ENCODE measurements at places on chromosomes 3 and 15.
A peak's percentile ranks its signal among the peaks of the same experiment; 100 is the strongest.

GRCh38 chr15:75693501-75694240 lies 19.0 kb downstream of the CSPG4 start:
- H3K4me3 ChIP-seq: no peak overlapping the region
- H3K27ac ChIP-seq: no peak overlapping the region
- DNase-seq: no peak
- peaks cover 19% of the 10 kb centered on the region for H3K4me1 ChIP-seq
- no peaks in the 10 kb centered on the region for H3K36me3 ChIP-seq
- H3K27me3 ChIP-seq: peaks cover 12% of the 10 kb centered on the region

DNA sequence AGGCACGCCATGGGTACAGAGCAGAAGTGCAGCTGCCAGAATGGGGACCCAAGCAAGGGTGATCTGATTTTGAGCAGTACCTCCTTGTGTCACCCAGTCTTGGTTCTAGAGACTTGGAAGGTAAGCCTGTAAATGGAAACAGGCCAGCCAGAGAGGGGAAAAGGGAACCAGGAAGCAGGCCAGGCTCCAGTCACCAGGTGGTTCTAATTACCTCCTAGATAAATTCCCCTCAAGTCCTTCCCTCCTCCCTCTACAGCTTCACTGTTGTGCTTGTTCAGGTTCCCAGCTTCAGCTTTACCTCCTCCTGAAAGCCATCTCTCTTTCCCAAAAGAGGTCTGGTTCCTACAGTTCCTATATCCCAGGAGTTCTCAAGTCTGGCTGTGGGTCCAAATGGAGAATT lies 58.8 kb upstream of the SLC7A14 start:
- no peaks in the 10 kb centered on the region for H3K27me3 ChIP-seq
- no peak overlapping the region for H3K27ac ChIP-seq
- peaks cover 4% of the 10 kb centered on the region for H3K4me1 ChIP-seq
- H3K36me3 ChIP-seq: no peaks in the 10 kb centered on the region
- H3K4me3 ChIP-seq: no peak overlapping the region

DNA sequence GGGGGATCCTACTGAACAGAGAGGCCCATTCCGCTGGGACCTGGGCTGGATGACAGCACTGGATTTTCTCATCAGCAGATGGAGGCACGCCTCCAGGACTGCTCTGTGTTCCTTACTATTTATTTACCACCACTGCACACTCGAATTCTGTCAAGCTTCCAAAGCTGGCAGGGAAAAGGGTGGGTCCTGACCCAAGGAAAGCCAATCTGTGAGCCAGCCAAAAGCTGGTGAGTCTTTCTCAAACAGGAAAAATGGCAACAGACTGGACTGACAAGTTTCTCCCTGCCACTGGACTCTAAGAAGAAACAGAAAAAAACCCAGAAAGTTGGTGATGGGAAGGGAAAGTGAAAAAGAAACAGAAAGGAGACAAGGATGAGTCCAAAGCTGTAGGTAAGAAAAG lies 37.8 kb downstream of the CD47 start:
- no peaks in the 10 kb centered on the region for H3K36me3 ChIP-seq
- no peaks in the 10 kb centered on the region for H3K27me3 ChIP-seq
- no peak overlapping the region for H3K4me3 ChIP-seq
- DNase-seq: no peak
- no peaks in the 10 kb centered on the region for H3K4me1 ChIP-seq
- H3K27ac ChIP-seq: no peak overlapping the region

- H3K4me3 ChIP-seq: no peak overlapping the region
- no peaks in the 10 kb centered on the region for H3K4me1 ChIP-seq
- no peak overlapping the region for H3K27ac ChIP-seq
- no peaks in the 10 kb centered on the region for H3K27me3 ChIP-seq
Measured at GRCh38 chr3:140850210-140850955, 91.3 kb upstream of the SLC25A36 start.

GRCh38 chr15:85615930-85616329 lies 178.8 kb downstream of the KLHL25 start:
- DNase-seq: no peak
- H3K4me1 ChIP-seq: peaks cover 32% of the 10 kb centered on the region
- no peak overlapping the region for H3K27ac ChIP-seq
- H3K36me3 ChIP-seq: no peaks in the 10 kb centered on the region
- no peak overlapping the region for H3K4me3 ChIP-seq
- no peaks in the 10 kb centered on the region for H3K27me3 ChIP-seq

DNA sequence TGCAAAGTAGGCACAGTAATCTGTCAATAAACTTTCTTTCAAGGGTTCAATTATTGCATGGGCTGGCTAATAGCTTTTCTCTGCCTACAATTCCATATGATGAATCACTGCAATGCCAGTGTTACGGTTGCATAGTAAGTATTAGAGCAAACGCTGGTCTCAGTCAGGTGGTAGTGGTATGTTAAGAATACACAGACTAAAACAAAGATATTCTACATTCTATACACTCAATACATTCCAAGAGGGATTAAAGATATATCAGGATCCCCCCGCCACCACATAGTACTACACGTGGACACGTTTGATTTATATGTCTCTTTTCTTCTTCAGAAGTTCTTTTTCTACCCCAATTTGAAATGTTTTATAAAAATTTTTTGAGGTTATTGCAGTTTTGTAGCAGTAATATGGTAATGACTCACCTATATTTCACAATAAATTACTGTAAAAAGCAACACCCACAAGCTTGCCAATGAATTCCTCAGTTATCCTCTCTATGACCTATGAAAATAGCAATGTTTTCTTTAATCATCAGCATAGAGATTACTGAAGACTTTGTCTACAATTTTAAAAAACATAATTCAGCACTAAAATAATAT lies 68.2 kb downstream of the CD200R1L start:
- H3K4me3 ChIP-seq: no peak overlapping the region
- no peaks in the 10 kb centered on the region for H3K27me3 ChIP-seq
- no peaks in the 10 kb centered on the region for H3K36me3 ChIP-seq
- H3K27ac ChIP-seq: no peak overlapping the region
- no peaks in the 10 kb centered on the region for H3K4me1 ChIP-seq
- DNase-seq: no peak

- DNase-seq: peak; percentile 5
- H3K4me3 ChIP-seq: peak overlapping the region; percentile 91
Measured at GRCh38 chr3:128123156-128123537, 465 bp downstream of the RUVBL1 start.

DNA sequence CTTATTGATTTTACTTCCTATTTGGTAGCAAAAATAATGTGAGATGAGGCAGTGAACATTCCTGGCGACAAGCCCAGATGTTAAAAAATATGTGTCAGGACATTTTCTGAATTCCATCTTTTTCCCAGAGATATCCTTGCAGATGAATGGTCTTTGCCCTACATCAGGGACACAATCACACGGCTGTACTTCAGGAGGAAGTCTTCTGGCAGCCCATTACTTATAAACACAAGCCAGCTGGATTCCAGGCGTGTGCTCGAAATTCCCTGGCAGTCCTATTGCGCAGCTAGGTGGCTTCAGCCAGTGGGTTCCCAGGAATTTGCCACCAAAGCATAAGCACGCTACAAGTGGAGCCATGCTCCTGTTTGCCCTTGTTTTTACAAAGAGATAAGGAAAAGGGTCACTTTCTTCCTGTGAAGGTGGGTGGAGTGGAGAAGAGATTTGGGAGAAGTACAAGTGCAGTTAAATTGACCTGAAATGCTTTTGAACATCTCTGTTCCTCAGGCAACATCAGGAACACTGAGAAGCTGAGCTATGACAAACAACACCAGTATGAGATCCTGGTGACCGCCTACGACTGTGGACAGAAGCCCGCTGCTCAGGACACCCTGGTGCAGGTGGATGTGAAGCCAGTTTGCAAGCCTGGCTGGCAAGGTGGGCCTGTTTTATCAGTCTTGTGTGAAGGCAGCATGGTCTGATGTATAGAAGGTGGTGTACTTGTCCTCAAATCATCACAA lies 257.1 kb upstream of the TRIM42 start:
- DNase-seq: no peak
- peaks cover 17% of the 10 kb centered on the region for H3K4me1 ChIP-seq
- H3K4me3 ChIP-seq: no peak overlapping the region
- H3K36me3 ChIP-seq: no peaks in the 10 kb centered on the region

DNA sequence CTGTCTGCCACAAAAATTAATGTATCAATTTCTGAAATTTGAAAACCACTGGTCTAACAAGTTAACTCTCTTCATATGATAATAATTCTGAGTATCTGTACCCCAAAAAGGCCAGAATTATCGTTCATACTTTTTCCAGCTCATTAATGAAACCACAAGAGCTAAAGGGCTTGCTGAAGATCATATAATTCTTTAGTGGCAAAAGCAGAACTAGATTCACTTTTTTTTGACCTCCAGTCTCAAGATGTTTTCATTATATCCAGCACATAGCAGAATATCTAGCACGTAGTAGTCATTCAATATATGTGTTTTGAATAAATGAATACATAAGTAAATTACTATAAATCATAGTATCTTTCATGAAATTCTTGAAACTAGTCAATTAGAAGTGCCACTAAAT lies 246.7 kb upstream of the KCNH8 start:
- DNase-seq: no peak
- H3K4me1 ChIP-seq: peaks cover 1% of the 10 kb centered on the region
- no peak overlapping the region for H3K27ac ChIP-seq
- no peak overlapping the region for H3K4me3 ChIP-seq
- no peaks in the 10 kb centered on the region for H3K27me3 ChIP-seq

DNA sequence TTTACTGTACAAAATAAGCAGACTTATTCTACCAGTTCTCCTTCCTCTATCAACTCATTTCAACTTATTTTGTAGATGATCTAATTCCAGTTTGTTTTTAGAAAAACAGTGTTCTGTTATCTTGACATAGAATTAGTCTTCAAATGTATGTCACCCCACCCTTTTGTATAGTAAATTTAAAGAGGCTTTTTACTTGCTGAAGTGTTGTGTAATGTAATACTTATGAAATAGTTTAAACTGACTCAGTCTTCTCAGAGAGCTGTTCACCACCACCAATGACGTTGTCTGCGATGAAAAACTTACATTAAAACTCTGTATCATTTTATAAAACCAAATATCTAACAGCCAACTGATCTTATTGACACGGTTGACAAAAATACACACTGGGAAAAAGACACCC lies 82.9 kb downstream of the RAP2B start:
- H3K4me3 ChIP-seq: no peak overlapping the region
- H3K27me3 ChIP-seq: no peaks in the 10 kb centered on the region
- DNase-seq: no peak
- H3K4me1 ChIP-seq: no peaks in the 10 kb centered on the region

GRCh38 chr15:56715220-56715619 lies 18.1 kb downstream of the ZNF280D start:
- no peak overlapping the region for H3K27ac ChIP-seq
- no peaks in the 10 kb centered on the region for H3K4me1 ChIP-seq
- no peaks in the 10 kb centered on the region for H3K36me3 ChIP-seq
- no peaks in the 10 kb centered on the region for H3K27me3 ChIP-seq

GRCh38 chr15:49530092-49530491 lies 90.5 kb downstream of the FAM227B start:
- DNase-seq: no peak
- H3K36me3 ChIP-seq: no peaks in the 10 kb centered on the region
- no peaks in the 10 kb centered on the region for H3K27me3 ChIP-seq
- no peak overlapping the region for H3K4me3 ChIP-seq

- H3K4me3 ChIP-seq: peak within 1 kb of the TSS; percentile 84
- H3K27ac ChIP-seq: peak within 1 kb of the TSS; percentile 69
- no peak for DNase-seq
Measured at GRCh38 chr3:72446218-72447058, 401.8 kb downstream of the SHQ1 start.

- H3K36me3 ChIP-seq: peaks cover 8% of the 10 kb centered on the region
- H3K27ac ChIP-seq: no peak overlapping the region
- no peaks in the 10 kb centered on the region for H3K27me3 ChIP-seq
- H3K4me3 ChIP-seq: peak overlapping the region; percentile 84
- peaks cover 3% of the 10 kb centered on the region for H3K4me1 ChIP-seq
Measured at GRCh38 chr3:40308725-40309417, 636 bp upstream of the EIF1B start.

- no peak for DNase-seq
- no peak overlapping the region for H3K27ac ChIP-seq
- H3K27me3 ChIP-seq: no peaks in the 10 kb centered on the region
- H3K4me1 ChIP-seq: peaks cover 19% of the 10 kb centered on the region
- H3K36me3 ChIP-seq: no peaks in the 10 kb centered on the region
Measured at GRCh38 chr15:66096688-66097058, 156.9 kb downstream of the MEGF11 start.

DNA sequence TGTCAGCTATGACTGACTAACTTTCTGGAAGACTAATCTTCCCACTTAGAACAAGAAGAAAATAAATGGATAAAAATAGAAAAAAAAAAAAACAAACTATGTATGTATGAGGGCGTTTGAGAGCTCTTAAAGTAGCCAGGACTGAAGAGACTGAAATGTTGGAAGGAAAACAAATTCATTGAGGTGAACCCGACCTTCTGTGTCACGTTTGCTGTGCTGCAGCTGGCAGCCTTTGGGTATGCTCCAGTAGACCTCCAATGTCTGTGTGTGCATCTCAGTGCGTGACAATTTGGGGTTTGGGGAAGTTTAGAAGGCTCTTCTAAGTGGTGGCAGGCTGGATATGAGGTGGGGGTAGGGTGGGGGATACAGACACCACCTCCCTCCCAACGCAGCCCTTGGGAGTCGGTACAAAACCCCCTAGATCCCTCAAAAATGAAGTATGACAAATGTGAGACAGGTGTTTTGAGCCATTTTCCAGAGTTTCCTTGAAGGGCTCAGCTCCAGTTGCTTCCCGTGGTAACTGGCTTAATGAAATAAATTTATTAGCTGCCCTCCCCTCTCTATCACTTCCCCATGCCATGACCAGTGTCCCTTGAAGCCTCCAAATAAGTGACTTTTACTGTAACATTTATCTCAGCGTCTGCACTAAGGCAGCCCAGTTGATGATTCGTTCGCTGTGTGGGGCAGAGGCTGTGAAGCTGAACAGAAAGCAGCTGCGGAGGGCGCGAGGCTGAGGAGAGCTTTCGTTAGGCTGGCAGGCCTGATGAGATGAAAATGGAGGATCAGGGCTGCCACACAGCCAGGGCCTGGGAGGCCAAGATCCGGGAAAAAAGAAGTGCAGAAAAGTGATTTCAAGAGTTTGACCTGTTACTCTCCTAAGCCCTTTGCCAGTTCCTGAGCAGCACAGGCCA lies 34.9 kb upstream of the GABRB3 start:
- H3K4me1 ChIP-seq: peaks cover 4% of the 10 kb centered on the region
- H3K4me3 ChIP-seq: no peak overlapping the region
- H3K27me3 ChIP-seq: no peaks in the 10 kb centered on the region
- no peak for DNase-seq
- H3K36me3 ChIP-seq: peaks cover 2% of the 10 kb centered on the region

GRCh38 chr3:23739536-23739935 lies 66.2 kb upstream of the UBE2E1 start:
- no peak overlapping the region for H3K4me3 ChIP-seq
- no peaks in the 10 kb centered on the region for H3K27me3 ChIP-seq
- no peak for DNase-seq
- H3K27ac ChIP-seq: no peak overlapping the region

DNA sequence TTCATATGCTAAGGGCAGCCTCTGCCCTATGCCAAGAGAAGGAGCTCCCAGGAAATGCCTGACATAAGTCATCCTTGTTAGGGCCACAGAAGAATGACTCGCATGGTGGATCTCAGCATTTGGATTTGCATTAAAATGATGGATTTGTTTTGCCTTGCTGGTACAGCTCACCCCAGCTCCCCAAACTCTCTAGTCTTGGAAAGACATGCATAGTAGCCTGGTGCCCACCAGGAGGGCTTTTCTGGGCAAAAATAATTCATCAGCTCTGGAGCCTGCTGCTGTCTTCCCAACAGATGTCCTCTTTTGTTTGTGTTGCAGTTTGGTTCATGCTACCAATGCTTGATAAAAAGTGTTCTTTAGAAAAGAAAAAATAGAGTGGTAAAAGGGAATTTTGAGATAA lies 833.0 kb downstream of the AGBL1 start:
- no peak for DNase-seq
- no peak overlapping the region for H3K27ac ChIP-seq
- H3K36me3 ChIP-seq: no peaks in the 10 kb centered on the region
- peaks cover 3% of the 10 kb centered on the region for H3K4me1 ChIP-seq
- no peaks in the 10 kb centered on the region for H3K27me3 ChIP-seq
